ENCODE measurements at places on chromosomes 11 and 22.

GRCh38 chr11:119684361-119685110 is 44.5 kb downstream of the NECTIN1 start:
- DNase-seq, result no peak

DNA sequence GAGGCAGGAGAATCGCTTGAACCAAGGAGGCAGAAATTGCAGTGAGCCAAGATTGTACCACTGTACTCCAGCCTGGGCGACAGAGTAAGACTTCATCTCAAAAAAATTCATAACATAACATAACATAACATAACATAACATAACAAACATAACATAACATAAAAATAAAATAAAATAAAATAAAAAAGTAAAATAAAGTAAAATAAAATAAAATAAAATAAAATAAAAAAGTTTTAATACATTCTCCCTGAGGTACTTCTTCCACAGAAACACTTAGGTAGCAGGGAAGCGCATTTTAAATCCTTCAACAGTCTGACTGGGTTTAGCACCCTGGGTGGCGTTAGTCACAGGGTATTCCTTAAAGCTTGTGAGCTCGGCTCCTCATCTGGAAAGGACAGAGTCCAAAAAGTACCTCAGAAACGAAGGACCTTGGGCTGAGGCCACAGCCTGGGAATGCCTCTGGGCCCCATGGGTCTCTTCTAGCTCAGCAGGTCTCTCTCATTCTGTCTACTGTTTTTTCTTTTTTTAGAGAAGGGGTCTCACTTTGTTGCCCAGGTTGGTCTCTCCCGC is 41.7 kb downstream of the MICAL3 start:
- DNase-seq, result no peak

DNA sequence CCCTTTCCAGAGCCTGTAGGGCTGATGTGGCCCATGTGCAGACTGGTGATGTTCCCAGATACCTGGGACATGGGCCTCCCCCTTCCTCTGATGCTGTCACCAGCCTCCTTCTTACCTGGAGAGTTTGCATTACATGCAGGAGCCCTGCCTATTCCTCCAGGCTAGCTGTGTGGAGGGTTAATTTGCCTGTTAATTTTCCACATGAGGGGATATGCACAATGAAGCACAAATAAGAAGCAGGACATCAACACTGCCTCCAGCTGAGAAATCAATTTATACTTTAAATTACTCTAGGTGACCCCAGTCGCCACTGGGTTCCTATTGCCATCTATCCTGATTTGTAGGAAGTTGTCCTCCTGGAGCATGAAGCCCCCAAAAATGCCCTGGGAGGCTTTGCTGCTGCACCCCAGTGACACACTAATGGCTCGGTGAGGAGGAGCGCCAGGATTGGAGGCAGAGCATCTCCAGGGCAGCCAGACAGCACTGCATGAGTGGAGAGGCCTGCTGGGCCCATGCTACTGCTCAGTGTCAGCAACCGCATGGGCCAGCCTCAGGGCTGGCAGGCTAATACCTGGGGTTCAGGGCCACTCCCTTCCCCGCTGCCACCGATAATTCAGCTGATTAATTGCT is 101.6 kb upstream of the USP47 start:
- no peak for DNase-seq

- DNase-seq, result no peak
These were observed 4.2 kb downstream of the CHORDC1 start for GRCh38 chr11:90218606-90219005.

DNA sequence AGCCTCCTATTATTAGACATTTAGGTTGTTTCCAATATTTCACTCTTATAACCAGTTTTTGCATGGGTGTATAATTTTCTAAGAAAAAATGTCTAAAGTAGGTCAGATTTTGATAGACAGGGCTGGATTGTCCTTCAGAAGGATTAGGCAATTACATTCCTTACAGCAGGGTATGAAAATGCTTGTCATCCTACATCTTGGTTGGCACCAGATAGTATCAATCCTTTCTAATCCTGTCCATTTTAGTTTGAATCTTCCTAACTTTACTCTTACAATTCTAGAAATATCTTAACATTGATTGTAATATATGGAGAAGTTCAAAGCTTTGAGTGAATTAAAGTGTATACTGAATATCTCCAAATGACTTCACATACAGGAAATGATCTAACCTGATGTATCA is 63.0 kb upstream of the ZBED5 start:
- DNase-seq, result no peak

- no peak for DNase-seq
These were observed 7.4 kb downstream of the CD82 start for GRCh38 chr11:44572884-44573283.

GRCh38 chr11:95150956-95151684 is 61.5 kb downstream of the ENDOD1 start:
- DNase-seq, result peak; percentile 93

GRCh38 chr11:111137846-111138245 is 107.7 kb upstream of the POU2AF2 start:
- DNase-seq, result no peak

DNA sequence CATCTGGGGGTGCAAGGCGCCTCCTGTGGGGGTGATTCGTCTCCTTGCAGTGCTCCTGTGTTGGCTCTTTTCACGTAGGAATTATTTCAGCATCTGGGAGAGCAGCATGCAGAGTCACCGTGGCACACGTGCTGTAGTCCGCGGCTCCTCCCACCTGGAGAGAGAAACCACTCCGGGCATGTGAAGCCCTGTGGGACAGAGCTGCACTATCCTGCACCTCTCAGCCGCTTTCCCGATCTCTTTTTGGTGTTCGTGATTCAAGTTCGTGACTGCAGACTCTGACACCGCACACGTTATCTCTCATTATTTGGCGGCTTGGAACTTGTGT is 394.6 kb downstream of the TBC1D22A start:
- DNase-seq, result no peak

DNA sequence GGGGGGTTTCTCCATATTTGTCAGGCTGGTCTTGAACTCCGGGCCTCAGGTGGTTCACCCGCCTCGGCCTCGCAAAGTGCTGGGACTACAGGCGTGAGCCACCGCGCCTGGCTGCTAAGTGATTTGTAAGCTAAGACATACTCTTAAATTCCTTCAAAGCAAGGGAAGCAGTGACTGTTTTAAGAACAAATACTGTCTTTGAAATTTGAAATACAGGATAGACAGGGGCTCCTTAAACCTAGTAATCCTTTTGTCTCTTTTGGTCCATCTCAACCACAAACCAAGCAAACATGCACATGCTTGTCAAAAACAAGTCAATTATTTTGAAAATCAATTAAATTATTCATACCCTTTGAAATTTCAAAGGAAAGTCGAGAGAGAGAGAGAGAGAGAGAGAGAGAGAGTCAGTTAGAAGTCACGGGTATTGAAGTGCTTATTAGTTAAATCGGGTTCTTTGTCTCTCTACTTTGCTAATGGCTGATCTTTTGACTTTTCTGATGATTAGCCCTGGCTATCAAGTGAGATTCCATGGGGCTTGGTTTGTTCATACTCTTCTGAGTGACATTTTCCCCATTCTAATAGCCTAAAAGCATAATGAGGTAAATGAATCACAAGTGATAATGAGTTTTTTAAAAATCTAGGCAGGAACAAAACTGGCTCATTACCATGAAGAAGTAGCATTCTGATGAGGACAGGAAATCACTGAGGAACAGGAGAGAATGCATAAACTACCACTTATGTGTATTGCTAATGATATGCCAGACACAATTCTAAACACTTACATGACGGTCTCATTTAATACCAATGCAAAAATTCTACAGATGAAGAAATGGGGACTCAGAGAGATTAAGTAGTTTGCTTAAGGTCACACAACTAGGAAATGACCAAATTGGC is 48.0 kb downstream of the MCHR1 start:
- no peak for DNase-seq

DNA sequence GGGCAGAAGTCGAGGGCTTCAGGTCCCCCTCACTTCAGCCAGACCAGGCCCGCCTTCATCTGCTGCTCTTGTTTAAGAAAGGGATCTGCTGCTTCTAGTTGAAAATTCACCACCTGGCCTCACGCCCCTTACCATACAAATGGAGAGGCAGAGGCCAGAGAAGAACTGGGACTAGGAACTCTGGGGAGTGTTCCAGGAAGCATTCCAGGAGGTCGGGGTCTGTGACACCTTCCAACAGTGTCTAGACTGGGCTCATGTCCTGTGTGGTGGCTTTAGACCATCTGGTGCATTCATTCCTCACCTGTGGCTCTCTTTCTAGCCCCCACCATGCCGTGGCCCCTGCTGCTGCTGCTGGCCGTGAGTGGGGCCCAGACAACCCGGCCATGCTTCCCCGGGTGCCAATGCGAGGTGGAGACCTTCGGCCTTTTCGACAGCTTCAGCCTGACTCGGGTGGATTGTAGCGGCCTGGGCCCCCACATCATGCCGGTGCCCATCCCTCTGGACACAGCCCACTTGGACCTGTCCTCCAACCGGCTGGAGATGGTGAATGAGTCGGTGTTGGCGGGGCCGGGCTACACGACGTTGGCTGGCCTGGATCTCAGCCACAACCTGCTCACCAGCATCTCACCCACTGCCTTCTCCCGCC is 12.3 kb downstream of the TSKU start:
- no peak for DNase-seq

GRCh38 chr11:27118949-27119348 is 78.3 kb downstream of the BBOX1 start:
- no peak for DNase-seq

DNA sequence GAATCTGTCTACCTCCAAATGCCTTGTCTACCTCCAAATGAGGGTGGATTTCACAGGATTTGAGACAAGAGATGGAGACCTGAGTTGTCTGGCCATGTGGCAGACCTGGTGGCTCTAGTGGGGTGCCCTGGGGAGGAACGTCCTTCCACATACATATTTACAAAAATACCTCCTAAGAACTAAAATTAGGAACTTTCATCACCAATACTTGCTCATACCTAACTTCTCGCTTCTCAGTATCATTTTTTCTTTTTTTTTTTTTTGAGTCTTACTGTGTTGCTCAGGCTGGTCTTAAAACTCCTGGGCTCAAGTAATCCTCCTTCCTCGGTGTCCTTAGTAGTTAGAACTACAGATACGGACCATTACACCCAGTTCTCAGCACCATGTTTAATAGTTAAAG is 117.9 kb downstream of the MED15 start:
- DNase-seq, result no peak

DNA sequence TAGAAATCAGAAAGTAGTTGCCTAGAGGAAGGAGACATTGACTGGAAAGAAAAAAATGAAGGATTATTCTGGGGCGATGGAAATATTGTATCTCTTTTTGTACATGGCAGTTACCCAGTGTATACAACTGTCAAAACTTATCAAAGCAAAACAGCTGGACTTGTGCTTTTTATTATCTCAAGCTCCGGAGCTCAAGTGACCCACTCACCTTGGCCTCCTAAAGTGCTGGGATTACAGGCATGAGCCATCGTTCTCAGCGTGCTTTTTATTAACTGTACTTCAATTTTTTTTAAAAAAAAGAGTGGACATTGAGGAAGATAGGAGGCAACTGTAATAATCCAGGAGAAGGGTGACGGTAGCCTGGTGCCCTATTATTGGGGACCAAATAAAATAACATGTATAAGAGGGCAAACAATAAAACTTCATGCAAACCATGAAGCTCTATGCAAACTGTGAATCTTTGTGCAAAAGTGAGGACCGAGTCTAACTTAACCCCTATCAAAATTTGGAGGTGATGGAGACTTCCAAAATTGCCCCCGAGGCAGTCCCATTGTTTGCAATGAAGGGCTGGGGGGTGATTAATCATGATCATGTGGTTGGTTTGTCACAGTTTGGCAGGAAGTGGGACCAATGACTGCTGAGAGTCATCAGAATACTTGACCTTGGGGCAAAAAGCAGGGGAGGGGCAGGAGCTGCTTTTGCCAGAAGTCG is 23.5 kb downstream of the FZD4 start:
- DNase-seq, result no peak

DNA sequence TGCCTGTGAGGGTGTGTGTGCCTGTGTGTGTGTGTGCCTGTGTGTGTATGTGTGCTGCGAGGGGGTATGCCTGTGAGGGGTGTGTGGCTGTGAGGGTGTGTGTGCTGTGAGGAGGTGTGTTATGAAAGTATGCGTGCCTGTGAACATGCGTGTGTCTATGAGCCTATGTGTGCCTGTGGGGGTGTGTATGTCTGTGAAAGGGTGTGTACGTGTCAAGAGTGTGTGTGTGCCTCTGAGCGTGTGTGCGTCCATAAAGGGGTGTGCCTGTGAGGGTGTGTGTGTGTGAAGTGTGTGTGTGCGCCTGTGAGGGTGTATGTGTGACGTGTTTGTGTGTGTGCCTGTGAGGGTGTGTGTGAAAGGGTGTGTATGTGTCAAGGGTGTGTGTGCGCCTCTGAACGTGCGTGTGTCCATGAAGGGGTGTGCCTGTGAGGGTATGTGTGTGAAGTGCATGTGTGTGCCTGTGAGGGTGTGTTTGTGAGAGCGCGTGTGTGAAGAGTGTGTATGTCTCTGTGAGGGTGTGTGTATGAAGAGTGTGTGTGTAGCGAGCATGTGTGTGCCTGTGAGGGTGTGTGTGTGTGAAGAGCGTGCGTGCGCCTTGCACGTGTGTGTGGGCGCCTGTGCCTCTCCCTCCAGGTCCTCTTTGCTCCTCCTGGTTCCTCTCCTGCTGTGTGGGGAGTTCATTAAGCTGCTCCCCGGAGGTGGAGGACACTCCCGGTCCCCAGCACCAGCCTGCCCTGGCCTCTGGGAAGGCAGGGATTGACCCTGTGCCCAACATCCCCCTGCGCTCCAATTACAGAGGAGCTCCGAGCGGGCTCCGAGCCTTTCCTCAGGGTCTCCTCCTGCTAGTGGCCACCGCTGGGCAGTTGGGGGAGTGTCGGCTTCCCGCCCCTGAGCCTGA is 53.3 kb downstream of the CACNA1I start:
- DNase-seq, result no peak
